Glutamatergic neuron (in vitro differentiated cells): ENCODE measurements at places on chromosomes 7 and 10. TPM values are rescaled to one million over a fixed set of nuclear protein-coding genes. Genes with fewer than 3 reads are reported as not detected.
A peak's percentile ranks its signal among the peaks of the same experiment; 100 is the strongest.

DNA sequence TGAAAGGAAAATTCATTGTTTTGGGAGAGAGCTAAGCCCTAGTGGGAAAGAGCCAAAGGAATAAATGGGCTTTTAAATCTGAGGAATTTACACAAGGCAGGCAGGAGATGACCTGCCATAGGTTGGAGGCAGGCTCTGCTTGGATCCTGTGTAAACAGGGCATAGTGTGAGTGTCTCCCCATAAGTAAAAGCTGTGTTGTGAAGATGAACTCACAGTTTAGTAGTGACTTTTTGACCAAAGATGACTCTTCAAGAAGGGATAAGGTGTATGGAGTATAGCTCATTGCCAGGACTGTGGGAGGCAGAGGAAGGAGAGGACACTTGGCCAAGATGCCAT is 63.2 kb downstream of the KAT6B start:
- H3K36me3 ChIP-seq = no peaks in the 10 kb centered on the region
- no peak overlapping the region for H3K4me3 ChIP-seq
- no peak overlapping the region for H3K27ac ChIP-seq
- H3K27me3 ChIP-seq = no peaks in the 10 kb centered on the region
- peaks cover 9% of the 10 kb centered on the region for H3K4me1 ChIP-seq

GRCh38 chr10:133039107-133039802 is 48.5 kb upstream of the ADGRA1 start:
- peaks cover 20% of the 10 kb centered on the region for H3K4me1 ChIP-seq
- H3K4me3 ChIP-seq = no peak overlapping the region
- peaks cover 6% of the 10 kb centered on the region for H3K27me3 ChIP-seq

DNA sequence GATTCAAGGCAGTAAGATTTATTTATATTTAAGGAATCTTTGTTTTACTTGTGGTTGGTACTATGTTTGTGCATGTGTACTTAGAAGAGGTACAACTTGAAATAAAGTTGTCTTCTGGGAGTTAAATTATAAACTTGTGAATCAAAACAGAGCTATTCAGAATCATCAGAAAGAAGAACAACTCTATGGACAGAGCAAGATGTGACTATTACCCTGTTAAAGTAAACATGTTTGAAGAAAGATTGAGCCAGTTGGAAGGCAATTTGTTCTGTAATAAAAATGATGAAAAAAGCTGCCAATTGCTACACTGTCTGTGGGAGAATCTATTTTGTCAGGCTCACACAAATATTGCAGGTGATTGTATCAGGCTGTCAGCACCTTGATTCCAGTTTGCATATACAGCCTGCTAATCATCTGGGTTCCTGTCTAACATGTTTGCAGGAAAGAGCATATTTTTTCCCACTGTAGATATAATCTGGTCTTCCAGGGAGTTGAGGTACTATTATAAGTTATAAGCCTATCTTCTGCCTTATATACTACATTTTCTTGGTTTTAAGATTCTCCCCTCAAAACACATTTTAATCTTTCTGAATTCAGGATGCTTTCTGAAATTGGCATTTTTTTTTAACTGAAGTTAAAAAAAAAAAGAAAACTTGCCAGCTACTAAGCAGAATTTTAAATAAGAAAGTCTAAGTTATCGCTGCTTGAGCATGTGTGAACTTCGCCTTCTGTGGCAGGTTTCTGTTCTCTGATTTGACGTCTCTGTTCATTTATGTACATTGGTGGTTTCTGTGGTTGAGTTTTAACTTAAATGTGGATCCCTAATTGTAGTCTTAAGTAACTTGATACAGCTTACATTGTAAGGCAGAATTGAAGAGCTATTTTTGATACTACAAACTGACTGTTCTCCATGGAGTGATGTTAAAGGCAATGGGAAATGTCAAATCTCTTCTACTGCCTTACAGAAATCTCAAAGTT is 46.0 kb downstream of the ZNRF2 start:
- no peak for DNase-seq
- H3K4me1 ChIP-seq = peaks cover 5% of the 10 kb centered on the region
- H3K27me3 ChIP-seq = no peaks in the 10 kb centered on the region

GRCh38 chr10:38143587-38143986 is 49.5 kb downstream of the ZNF37A start:
- no peak for DNase-seq
- H3K36me3 ChIP-seq = peaks cover 10% of the 10 kb centered on the region
- no peak overlapping the region for H3K27ac ChIP-seq
- H3K27me3 ChIP-seq = no peaks in the 10 kb centered on the region

DNA sequence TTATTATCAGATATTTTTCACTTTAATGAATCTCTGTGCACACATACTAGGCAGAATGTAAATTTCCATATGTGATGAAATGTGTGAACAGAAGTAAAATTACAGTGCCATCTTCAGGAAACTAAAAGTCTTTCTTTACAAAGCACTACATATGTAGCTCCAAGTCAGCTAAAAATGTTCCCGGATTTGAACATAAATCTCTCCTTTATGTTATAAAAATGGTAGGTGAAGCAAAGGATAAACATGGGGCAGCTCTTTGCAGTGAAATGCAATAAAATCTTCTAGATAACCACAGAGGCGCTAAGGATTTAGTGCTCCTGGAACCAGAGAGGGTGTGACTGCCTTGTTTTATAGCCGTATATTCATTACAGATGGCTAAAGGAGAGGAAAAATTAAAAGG is 104.9 kb upstream of the C7orf33 start:
- H3K27ac ChIP-seq = no peak overlapping the region
- DNase-seq = no peak
- H3K27me3 ChIP-seq = peaks cover 2% of the 10 kb centered on the region
- H3K4me3 ChIP-seq = no peak overlapping the region
- H3K4me1 ChIP-seq = peaks cover 23% of the 10 kb centered on the region

GRCh38 chr10:132507956-132508490 is 29.6 kb upstream of the INPP5A start:
- no peaks in the 10 kb centered on the region for H3K4me1 ChIP-seq
- no peaks in the 10 kb centered on the region for H3K36me3 ChIP-seq
- no peak for DNase-seq
- H3K4me3 ChIP-seq = no peak overlapping the region
- H3K27ac ChIP-seq = no peak overlapping the region

DNA sequence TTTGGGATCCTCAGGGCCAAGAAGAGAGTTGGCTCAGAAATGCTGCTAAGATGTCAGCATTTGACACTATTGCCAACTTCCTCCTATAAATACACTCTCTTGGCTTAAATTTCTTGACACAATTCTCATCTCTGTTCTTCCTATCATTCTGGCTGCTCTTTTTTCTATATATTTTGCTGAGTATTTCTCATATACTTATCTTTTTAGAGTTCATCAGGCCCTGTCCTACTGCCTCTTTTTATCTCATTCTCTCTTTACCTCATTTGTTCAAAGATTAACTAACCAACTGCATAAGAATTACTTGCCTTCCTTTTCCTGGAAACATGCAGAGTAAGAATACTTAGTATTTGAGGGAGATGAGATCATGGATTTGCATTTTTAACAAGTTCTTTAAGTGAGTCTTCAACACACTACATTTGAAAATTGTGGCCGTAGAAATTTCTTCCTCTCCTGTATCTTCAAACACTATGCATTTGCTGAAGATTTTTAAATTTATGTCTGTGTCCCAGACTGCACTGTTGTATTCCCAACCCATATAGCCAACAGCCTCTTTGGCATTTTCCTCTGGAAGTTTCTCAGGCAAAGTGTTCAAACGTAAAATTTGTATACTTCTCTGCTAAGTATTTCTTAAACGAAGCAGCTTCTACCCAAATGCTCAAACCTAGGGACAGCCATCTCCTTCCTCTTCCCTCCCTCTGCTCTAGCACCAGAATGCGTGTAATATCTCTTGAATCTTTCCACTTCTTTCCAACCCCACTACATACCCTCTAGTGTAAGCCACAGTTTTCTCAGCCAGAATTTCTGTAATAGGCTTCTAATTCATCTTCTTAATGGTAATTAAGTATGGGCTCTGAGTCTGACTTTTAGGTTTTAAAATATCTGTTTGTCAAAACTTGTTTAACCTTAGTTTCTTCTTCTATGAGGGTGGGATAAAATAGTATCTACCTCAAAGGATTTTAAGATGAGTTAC is 35.5 kb downstream of the ARL4A start:
- no peak overlapping the region for H3K4me3 ChIP-seq
- no peaks in the 10 kb centered on the region for H3K36me3 ChIP-seq
- H3K27me3 ChIP-seq = no peaks in the 10 kb centered on the region
- H3K27ac ChIP-seq = no peak overlapping the region

DNA sequence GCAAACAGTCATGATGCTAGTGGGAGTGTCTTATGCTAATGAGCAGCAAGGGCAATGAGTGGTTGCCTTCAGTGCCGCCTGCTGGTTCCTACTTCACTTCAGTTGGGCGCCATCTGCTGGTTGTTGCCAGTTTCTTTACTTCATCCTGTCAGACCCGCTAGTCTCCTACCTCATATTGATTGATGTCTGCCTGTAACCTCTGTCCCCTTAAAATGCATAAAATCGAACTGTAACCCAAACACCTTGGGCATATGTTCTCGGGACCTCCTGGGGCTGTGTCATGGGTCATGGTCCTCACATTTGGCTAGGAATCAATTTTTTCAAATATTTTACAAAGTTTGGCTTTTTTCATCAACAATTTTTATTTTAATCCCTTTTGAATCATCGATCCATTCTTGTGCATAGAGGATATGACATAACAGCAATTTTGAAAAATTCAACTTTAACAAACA is 62.8 kb upstream of the C7orf33 start:
- H3K36me3 ChIP-seq = no peaks in the 10 kb centered on the region
- H3K27ac ChIP-seq = no peak overlapping the region
- peak; percentile 83 for DNase-seq
- no peak overlapping the region for H3K4me3 ChIP-seq

- H3K27ac ChIP-seq = no peak overlapping the region
- H3K4me1 ChIP-seq = peaks cover 11% of the 10 kb centered on the region
- no peak for DNase-seq
- H3K27me3 ChIP-seq = peaks cover 5% of the 10 kb centered on the region
Measured at GRCh38 chr7:100602889-100603725, 944 bp downstream of the PCOLCE start.

DNA sequence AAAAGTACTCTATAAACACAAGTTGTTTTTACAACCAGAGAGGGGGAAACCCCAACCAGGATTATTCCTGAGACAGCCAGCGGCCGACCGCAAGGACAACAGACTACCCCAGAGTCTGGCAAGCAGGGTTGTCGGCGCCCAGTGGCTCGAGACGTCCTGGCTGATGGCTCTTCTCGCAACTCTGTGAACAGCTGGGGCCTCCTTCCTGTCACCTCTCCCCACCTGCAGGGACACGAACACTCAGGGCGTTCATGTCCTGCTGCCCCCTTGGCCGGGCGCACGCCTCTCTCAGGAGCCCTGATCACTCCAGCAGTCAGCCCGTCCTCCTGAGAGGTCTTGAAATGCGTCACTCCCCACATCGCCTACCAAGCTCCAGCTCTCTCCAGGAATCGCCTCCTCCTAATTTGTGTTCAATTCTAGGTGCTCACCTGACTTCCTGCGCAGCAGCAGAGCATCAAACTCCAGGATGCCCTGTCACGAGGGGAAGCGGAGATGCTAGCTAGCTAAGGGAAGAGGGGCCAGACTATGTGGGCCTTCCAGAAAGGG is 66.4 kb upstream of the TNRC18 start:
- peaks cover 23% of the 10 kb centered on the region for H3K4me1 ChIP-seq
- DNase-seq = no peak
- H3K36me3 ChIP-seq = no peaks in the 10 kb centered on the region
- H3K27ac ChIP-seq = no peak overlapping the region

DNA sequence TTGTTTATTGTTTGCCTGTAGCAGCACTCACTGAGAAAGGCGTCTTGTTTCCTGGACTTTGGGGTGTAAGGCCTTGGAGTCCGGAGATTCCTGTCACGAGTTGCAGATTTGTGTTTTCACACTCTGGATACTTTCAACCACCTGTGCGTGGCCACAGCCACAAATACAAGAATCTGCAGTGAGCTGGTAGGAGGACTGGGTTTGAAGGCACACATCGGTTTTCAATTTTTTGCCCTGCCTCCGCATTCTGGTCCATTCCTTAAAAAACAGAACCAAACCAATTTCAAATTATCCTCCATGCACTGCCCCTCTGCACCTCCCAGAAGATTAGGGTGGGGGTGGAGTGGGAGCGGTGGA is 619 bp downstream of the EXOC4 start:
- peak overlapping the region; percentile 96 for H3K4me3 ChIP-seq
- peaks cover 1% of the 10 kb centered on the region for H3K27me3 ChIP-seq
- H3K4me1 ChIP-seq = peaks cover 2% of the 10 kb centered on the region
- H3K27ac ChIP-seq = peak overlapping the region; percentile 92
- DNase-seq = no peak

GRCh38 chr10:71604324-71605018 is 115.1 kb downstream of the C10orf105 start:
- H3K27ac ChIP-seq = no peak overlapping the region
- H3K4me1 ChIP-seq = peaks cover 18% of the 10 kb centered on the region
- H3K4me3 ChIP-seq = no peak overlapping the region
- DNase-seq = no peak

- no peak overlapping the region for H3K4me3 ChIP-seq
- H3K36me3 ChIP-seq = no peaks in the 10 kb centered on the region
- no peak for DNase-seq
Measured at GRCh38 chr10:3702569-3702968, 82.4 kb downstream of the KLF6 start.

GRCh38 chr7:110760341-110760740 is 330.6 kb upstream of the LRRN3 start:
- H3K4me1 ChIP-seq = peaks cover 2% of the 10 kb centered on the region
- no peaks in the 10 kb centered on the region for H3K36me3 ChIP-seq
- H3K27me3 ChIP-seq = no peaks in the 10 kb centered on the region

DNA sequence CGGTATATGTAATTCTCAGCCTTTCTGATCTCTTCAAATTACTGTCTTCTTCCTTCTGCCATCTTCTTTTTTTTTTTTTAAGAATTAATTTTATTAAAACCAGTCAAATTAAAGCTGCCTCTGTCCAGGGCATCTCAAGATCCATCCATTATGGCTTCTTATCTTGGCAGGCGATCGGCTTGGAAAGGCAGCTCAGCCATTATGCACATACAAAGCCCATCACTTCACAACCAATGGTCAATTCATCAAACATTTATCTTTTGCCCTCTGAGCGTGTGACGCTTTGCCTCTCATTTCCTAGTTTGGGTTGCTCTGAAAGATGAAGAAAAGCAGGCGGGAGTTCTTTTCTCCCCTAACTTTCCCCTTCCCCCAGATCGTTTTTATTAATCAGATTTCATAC is 591.6 kb downstream of the LRMDA start:
- no peaks in the 10 kb centered on the region for H3K27me3 ChIP-seq
- H3K4me1 ChIP-seq = no peaks in the 10 kb centered on the region
- no peak overlapping the region for H3K27ac ChIP-seq
- no peak for DNase-seq

C10orf62 gene
- not detected for total RNA-seq

ITPRIP gene
- total RNA-seq = 19.8 TPM

FIGNL1 gene
- 11.1 TPM for total RNA-seq

TMEM213 gene
- total RNA-seq = not detected

LDB3 gene
- total RNA-seq = 92.0 TPM
